Activated CD4-positive, alpha-beta T cell treated with anti-CD3 and anti-CD28 coated beads, Interleukin-2, amount 50 U/mL, for 4 hours (primary cell): ENCODE measurements at places on chromosomes 3 and 15.

DNA sequence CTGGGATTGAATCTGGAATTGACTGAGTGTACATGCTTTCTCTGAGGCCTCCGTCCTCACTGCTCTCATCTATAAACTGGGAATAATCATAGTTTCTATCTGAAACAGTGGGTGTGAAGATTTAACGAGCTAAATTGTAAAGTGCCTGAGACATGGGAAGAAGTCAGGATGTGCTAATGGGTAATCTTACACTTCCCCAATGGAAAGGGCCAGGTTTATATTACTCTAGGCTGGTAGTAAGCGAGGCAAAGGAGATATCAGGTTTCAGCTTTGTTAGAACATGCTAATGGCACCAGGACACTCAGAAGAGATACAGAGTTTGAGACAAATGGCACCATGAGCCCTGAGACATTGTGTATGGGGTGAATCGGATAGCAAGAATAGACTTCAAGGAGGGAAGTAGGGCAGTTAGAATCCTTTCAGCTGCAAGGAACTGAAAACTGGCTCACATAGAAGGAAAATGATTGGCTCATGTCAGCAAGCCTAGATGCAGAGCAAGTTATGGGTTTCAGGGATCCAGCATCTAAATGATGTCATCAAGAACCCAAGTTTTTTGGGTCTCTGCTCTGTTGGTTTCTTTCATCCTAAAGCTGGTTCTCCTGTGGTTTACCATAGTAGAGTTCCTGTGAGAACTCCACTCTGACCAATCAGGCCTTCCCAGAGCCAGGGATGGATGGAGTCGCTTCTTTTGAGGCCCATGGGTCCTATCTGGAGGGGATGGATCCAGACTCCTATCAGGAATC lies 21.8 kb downstream of the FLNB start:
- DNase-seq, result no peak

- DNase-seq, result no peak
Measured at GRCh38 chr3:94071713-94072284, 8.9 kb downstream of the NSUN3 start.

- no peak for DNase-seq
Measured at GRCh38 chr3:60536420-60536819, 714.8 kb downstream of the FHIT start.

DNA sequence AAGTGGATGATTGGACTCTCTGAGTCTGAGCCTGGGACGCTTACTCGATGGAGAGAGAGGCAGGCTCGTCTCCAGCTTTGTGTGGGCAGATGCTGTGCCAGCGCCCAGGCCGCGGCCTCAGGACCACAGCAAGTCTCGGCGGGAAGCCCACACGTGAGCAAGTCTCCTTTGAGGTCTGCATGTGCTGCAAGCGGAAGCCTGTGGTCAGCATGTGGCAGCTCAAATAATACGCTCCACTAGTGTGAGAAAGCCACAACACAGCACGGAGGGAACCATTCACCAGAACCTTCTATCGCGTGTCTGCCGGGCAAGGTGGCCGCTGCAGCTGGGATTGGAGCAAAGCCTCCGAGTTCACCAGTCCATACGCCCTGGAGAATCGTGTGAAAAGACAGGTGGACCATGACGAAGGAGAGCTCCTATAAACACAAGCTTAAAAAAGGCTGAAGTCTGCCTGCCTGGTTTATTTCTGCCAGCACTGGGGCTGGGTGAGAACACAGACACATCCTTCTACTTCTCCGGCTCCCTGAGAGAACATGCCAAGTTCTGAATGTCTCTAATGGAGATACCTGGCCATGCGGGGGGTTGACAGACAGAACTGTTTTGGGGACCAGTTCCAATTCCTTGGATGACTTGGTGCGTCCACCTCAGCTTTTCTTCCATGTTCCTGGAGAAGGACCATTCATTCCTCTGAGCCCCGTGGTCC lies 82.0 kb upstream of the LRIG1 start:
- DNase-seq, result no peak

DNA sequence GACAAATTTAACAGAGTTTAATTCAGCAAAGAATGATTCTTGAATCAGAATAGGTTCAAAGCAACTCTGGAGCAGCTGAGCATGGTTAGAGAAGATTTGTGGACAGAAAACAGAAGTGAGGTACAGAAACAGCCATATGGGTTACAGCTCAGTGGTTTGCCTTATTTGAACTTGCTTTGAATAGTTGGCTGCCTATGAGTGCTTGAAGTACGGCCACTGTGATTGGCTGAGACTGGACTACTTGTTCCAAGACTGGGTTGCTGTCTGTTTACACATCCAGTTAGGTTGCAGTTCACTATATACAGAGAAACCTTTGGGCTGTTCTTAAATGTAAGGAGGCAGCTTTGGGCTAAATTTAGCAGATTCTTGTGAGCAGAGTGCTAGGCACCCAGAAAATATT lies 79.4 kb upstream of the CADPS start:
- DNase-seq, result no peak

DNA sequence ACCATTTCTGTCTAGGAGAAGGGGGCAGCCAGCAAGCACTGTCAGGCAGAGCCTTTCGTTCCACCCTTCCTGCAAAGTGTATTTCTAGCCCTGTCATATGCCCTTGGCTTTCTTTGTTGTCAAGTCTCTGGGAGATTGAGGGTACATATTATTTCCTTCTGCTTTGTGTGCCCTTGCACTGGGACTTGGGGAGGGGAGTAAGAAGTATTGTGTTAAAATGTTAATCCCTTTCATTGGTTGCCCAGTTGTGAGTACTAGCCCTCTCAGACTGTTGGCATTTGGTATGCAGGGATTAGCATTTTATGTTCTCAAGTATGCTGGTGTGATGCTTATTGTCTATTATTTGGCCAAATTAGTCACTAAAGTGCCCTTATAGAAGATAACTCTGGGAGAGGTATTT lies 63.9 kb downstream of the RBM6 start:
- DNase-seq, result no peak

DNA sequence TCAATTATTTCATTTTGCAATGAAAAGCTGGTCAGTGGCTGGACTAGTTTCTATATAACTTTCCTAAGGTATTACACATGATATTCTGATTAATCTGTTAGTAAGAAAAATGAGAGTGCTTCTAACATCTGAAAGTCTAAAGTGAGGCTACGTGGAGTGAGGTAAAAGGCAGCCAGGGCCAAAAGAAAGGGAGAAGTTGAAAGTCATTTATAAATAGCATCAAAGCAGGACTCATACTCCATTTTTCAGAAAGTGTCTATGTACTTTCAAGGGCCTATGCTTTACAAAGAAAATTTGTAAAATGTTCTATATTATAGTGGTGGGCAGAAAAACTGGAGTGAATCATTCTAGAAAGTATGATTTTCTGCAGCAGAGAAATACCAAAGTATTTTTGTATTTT lies 80.0 kb downstream of the CSNK1G1 start:
- DNase-seq, result no peak

DNA sequence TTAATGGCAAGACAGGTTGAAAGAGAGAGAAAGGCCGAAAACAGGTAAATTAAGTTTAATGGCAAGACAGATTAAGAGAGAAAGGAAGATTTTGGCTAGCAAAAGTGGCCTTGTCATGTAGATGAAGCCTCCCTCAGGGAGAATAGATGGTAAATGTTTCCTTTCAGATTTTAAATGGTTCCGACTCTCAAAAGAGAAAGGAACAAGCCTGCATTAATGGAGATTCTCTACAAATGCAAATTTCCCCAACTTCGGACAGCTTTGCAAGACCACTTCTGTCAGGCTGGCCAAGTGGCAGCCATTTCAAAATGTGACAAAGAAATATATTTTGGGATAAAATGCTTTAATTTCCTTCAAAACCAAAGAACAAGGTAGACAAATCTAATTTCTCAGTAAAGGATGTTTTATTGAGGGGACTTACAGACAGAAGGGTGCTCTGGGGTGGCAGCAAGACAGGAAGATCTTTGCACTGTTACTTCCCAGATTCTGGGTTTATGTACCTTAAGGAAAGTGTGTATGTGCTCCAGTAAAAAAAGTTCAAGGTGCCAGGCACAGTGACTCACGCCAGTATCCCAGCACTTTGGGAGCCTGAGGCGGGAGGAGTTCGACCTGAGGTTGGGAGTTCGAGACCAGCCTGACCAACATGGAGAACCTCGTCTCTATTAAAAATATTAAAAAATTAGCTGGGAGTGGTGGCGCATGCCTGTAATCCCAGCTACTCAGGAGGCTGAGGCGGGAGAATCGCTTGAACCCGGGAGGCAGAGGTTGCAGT lies 626.3 kb upstream of the NAALADL2 start:
- no peak for DNase-seq

DNA sequence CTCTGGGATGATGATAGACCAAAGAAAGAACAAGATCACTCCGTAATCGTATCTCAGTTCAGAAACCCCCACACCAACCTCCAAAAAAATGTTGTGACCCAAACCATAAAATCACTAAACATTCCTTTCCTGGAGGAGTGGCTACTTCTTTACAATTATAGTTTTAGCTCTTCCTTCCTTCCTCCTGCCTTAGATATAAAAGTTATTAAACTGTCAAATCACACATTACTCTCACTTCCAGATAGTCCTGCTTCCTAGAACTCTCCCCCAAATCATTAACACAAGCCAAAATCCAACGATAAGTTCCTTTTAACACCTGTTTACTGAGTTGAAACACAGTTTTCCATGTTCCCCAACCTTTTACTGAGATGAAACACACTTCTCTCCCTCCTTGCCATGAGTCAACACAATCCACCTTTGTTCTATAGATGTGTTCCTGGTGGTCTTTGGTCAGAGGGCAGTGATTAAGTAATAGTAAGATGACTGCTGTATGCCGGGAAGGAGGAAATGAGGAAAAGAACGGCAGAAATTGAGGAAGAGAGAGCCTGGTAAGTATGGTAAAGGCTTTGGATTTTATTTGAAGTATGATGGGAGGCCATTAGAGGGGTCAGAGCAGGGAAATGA lies 8.3 kb upstream of the CRYGS start:
- no peak for DNase-seq

GRCh38 chr3:146110161-146110560 lies 50.8 kb downstream of the PLOD2 start:
- no peak for DNase-seq

DNA sequence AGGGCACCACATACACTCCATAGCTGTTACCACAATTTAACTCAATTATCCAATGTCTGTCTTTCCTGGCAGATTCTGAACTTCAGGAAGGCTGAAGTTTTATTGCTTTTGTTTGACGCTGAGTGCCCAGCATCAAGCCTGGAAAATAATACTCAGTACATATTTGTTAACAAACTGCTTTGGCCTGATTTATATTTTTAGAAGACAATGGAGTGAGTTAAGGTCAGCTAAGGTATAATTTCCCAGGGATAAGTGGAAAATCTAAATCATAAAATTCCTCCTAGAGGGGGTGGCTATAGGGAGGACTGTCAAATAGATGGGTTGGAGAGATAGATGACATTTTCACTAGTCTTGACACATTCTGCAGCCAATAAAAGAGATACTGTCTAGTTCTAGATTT lies 659.4 kb upstream of the ADAMTS9 start:
- DNase-seq, result no peak

DNA sequence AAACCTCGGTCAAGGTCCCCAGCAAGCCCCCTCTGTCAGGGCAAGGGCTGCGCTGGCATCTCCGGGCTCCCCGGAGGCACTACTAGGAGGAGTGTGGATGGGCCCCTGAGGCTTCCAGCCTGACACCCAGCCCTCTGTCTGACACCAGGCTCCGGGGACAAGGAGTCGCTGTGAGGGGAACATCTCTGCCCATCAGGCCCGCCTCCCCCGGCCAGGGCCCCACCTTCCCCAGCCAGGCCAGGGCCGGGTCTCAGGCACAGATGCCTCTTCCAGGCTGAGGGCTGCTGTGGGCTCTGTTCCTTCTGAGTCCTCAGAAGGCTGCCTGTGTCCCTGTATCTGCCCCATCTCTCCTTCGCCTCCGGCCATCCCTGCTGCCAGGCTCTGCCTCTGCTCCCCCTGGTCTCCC lies 15.8 kb downstream of the CSPG4 start:
- no peak for DNase-seq

DNA sequence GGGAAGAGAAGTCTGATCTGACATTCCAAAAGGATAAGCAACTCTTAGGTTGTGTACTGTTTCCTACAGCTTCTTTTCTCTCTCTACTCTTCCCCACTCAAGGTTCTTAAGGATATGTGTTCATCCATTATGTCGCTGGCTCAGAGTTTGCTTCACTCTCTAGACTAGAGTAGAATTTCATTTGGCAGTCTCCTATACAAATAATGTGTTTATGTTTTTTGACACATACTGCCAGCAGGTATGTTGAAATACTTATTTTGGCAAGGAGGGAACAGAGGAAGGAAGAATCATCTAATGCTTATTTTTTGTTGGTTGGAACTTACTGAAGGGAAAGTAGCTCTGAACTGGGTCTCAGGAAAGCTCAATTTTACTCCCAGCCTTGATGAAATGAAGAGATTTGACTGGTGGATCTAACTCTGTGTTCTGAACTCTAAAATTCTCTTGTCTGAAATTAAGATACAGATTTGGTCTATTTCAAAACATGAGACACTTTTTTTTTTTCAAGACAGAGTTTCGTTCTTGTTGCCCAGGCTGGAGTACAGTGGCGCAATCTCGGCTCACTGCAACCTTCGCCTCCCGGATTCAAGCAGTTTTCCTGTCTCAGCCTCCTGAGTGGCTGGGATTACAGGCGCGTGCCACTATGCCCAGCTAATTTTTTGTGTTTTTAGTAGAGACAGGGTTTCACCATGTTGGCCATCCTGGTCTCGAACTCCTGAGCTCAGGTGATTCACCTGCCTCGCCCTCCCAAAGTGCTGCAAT lies 7.6 kb upstream of the EMC3 start:
- DNase-seq, result no peak

DNA sequence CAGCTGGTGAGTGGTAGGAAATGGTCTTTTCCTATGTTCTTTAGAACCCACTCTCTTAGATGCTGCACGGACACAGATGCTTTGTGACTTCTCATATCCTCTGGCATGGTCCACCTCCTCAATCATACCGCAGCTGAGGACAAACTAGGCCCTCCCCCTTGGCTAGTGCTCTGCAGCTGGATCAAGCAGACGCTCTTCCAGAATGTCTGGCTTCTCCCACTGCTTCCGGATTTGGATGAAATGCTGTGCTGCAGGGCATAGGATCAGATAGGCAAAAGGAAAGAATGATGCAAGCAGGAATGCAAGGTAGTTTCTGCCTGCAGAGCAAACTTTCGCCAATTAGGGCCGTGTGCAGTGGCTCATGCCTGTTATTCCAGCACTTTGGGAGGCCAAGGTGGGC lies 75.7 kb upstream of the SLC4A7 start:
- no peak for DNase-seq

- no peak for DNase-seq
Measured at GRCh38 chr15:67506775-67507747, 13.9 kb upstream of the C15orf61 start.

DNA sequence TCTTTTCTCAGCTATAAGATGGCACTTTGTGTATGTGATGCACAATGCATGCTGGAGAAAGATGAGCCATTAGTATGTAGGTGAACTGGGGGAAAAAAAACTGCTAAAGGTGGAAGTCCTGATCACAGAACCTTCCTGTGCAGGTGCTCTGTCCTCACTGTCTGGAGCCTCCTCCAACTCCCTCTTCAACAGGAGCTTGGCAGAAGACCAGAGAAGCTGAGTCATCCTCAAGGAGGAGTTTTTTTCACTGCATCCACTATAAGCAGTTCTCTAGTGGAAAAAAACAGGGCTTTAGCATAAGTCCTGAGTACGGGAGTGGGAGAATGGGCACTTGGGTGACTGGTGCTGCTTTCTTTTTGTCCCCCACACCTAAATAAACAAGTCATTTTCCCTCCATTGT lies 168.4 kb upstream of the CADPS start:
- no peak for DNase-seq

GRCh38 chr3:145864336-145864735 lies 296.6 kb downstream of the PLOD2 start:
- DNase-seq, result no peak
